ENCODE measurements at places on chromosomes 5 and 9.

- no peak for DNase-seq
These were observed 4.6 kb downstream of the FLT4 start for GRCh38 chr5:180644825-180645273.

DNA sequence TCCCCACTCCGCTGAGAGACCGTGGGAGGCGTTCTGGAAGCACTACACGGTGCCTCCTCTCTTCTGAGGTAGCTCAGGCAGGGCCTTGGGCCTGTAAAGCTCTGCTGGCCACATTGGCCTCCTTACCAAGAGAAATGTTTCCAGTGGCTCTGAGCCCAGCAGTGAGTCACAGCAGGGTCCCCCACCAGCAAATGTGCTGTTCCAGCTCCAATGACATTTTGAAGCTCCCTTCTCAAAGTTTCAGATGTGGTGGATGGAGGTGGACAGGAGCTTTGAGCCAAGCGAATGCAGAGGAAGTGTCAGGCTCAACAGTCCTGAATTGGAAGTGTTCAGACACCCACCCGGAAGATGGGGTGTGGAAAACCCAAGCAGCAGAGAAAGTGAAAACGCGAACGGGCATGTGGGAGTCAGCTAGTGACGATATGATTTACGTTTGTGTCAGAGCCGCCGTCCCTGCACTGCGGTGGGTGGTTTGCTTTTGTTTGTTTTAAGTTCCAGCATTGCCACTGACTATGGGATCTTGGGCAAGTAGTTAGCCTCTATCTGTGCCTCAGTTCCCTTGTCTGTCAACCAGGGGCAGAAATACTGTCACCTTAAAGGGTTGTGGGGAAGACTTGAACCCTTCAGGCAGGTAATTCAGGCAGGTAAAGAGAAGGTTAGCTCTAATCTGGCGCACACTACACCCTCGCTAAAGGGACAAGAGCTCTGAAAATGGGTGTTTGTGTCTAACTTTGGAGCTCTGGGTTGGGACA, 38.2 kb downstream of the C5orf15 start:
- no peak for DNase-seq

- DNase-seq = no peak
These were observed 221.6 kb downstream of the NR2F1-AS1 start for GRCh38 chr5:93359296-93359959.

GRCh38 chr9:129291041-129291501, 113.0 kb upstream of the IER5L start:
- no peak for DNase-seq

DNA sequence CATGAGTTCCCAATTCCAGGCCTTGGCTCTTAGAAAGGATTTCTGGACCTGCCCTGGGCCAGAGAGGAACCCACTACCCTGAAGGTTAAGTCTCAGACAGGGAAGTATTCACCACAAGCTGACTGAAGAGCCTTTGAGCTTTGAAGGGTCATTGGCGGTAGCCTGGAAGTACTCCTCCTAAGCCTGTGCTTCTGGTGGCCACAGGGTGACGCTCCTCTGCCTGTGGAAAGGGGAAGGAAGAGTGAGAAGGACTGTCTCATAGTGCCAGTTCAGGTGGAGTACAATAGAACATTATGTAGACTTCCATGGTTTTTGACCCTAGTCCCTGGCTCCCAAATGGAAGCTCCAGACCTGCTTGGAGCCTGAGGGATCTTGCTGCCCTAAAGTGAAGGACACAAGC, 1233.2 kb upstream of the CDH6 start:
- DNase-seq = no peak

DNA sequence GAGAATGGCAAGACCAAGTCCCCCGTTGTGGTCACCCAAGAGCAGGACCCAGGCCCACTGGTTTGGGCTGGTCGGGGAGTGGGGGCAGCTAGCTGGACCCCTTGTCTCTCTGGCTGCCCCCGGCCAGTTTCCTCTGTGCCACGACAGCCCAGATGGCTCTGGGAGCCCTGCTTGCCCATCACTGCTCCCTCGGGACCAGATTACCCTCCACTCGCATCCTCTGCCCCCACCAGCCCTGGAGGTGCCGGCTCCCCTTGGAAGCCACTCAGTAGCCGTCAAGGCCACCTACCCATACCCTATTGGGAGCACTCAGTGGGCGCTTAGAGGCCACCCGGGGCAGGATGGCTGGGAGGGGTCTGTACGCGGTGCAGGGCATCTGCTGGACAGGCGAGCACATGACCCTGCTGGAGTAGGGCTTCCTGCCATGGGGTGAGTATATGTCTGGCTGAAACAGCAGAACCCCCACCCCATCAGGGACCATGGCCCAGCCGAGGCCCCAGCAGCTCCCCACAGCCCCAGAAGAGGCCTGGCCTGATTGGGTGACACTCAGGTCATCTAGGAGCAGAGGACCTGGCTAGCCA, 70.0 kb downstream of the ZNF354C start:
- no peak for DNase-seq

DNA sequence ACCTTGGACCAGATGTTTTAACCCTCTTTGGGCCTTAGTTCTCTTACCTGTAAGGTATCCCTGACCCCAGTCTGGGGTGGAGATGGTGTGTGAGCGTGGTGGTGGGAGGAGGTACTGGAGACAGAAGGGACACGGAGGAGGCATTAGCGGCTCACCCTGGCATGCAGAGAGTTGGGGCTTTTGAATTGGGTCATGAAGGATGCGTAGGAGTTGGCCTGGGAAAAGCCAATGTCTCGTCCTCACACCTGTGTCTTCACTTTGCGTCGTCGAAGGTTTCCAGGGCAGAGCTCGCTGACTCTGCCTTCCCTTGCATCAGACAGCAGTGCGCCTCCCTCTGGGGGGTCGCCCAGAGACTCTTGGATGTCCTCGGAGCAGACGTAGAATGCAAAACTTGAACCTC, 11.2 kb downstream of the RXRA start:
- DNase-seq = no peak

DNA sequence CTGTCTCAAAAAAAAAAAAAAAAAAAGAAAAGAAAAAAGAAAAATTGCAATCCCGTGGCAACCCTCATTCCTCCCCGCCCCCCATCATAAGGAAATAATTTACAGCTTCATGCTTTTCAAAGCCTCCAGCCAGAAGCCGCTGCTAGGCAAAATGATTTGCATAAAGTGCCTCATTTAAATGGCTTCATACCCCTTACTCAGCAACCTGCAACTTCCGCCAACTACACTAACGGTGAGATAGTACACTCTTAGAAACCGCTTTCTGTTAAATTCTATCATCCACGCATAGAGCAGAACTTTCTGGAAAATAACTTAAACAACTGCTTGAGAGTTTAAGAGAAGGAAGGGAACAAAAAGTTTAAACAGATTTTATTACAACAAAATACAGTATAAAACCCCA, 17.8 kb downstream of the SERINC5 start:
- DNase-seq = no peak

DNA sequence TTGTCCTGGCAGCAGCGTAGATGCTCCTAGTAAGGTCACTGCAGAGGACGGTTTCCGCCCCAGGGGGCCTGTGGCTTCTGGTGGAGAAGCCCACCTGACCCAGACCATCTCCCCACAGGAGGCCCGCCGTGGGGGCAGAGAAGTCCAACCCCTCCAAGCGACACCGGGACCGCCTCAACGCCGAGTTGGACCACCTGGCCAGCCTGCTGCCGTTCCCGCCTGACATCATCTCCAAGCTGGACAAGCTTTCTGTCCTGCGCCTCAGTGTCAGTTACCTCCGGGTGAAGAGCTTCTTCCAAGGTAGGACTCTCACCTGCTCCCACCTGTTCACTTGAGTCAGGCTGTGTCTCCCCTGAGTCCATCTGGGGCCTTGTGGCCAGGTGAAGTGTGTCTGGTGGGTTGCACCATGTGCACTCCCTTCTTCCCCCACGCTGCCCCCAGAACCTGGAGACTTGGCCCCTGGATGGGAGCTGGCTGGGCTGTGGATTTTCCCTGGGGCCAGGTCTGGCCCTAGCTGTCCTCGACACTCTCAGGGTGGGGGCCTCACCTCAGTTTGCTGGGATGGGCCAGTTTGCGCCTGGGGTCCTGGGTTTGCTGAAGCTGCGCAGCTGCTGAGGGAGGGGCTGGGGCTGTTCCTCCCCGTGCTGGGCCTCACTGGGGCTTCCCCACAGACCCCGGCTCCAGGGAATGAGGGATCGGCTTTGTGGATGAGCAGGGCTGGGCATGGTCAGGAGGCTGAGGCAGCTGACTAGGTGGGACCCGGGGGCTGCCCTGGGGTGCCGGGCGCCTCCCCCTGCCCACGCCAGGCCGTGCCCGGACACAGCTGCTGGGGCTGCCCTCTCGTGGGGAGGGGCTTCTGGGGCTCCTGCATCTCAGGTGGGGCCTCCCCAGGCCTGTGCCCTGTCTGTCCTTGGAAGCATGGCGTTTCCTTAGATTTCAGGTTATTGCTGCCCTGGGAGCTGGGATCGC, 32.4 kb downstream of the AHRR start:
- DNase-seq = no peak

- peak; percentile 60 for DNase-seq
These were observed 509.3 kb downstream of the KDM4C start for GRCh38 chr9:7266911-7267595.
